ENCODE measurements at places on chromosomes 2 and 18.

- no peak for DNase-seq
Observed at GRCh38 chr2:47457268-47457667, 54.3 kb downstream of the MSH2 start.

DNA sequence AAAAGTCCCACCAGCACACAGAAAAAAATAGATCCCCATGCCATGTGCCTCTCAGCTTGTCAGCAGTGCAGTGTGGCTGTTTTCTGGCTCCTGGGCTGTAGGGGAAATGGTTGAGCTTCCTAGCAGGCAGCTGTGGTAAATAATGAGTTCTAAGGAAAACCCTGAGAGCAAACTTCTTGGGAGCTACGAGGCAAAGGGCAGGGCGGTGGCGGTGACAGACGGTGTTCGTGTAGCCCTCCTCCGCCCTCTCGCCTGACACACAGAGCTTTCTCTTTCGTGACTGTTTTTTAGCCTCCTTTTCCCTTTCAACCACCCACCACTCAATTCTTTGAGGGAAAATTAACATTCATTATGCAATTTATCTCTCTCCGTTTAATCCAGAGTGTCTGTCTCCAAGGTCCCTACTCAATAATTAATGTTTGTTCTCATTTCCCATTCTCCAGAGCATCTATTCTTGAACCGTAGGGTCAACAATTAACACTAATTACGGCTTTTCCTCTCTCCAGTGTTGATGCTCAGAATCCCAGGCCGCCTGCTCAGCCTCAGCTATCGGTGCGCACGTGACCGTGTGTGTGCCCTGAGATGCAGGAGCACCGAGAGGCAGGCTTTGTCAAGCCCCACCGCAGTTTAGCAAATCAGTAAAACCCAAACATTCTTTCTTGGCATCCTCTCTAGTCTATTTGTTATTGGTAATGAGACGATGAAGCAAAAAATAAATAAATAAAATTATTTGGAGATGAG lies 50.1 kb downstream of the KIAA2012 start:
- no peak for DNase-seq

DNA sequence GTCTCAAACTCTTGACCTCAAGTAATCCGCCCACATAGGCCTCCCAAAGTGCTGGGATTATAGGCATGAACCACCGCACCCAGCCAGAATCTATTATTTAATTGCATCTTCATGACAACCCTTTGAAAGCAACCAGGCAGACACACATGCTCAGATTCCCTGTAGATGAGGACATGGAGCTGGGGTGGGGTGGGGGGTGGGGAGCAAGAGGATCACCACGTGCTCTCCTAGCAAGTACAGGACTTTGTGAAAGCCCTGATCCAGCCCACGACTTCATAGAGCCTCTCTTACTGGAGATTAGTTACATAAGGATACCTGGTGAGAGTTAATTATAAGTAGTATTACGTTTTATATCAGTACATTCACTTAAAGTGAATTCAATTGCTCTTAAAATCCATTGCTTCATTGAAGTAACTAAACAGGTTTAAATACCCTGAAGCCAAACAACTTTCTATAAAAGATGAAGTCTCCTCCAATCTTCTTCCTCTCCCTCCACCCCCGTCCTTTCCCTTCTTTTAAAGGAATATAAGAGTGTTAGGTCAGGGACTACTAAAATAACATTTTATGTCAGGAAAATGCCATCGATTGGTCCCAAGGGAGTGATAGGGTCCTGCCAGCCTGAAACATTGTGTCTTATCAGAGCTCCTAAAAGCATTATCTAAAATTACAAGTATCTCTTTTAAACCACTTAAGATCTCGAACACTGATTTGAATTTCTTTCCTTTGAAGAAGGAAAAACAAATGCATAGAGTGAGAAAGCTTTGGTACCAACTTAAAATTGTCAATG lies 123.9 kb downstream of the EPHA4 start:
- no peak for DNase-seq

DNA sequence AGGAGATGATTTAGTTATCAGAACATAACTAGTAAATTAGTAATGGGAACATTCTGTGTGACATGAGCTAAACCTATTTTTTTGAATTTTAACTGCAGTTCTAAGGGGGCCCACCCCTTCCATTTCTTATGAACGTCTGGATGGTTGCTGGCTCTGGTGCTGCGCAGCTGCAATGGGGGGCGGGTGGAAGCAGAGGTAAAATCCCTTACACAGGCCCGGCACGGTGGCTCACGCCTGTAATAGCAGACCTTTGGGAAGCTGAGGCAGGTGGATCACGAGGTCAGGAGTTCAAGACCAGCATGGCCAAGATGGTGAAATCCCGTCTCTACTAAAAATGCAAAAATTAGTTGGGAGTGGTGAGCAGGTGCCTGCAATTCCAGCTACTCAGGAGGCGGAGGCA lies 151.5 kb downstream of the GALR1 start:
- no peak for DNase-seq

DNA sequence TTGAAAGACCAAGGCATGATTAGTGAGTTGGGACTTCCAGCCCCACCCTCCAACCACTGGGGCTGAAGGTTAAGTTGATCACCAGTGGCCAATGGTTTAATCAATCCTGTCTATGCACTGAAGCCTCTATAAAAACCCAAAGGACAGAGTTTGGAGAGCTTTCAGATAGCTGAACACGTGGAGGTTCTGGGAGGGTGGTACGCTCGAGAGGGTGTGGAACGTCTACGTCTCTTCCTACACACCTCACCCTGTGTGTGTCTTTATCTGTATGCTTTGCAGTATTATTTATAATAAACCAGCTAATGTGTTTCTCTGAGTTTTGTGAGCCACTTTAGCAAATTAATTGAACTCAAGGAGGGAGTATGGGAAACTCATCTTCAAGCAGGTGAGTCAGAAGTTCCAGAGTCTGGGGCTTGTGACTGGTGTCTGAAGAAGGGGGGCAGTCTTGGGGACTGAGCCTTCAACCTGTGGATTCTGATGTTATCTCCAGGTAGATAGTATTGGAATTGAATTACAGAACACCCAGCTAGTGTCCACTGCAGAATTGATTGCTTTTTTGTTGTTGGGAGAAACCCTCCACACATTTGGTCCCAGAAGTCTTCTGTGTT lies 20.3 kb downstream of the ACTR3 start:
- DNase-seq = no peak

DNA sequence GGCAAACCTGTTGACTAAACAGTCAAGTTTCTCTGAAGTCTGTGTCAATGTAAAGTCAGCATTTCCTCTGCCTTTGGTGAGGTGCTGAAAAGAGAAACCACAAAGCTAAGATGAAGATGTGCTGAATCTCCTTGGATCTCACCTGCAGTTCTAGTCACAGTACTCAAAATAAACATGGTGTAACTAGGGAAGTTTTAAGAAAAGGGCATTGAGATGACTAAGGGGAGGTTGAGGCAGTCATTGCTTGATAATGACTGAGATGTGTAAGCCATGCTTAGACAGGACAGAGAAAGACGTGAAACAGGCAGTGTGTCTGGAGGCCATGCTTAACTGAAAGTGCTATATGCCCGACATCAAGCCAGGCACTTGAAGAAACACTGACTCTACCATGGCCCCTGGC lies 1010.0 kb upstream of the CELF4 start:
- DNase-seq = no peak

DNA sequence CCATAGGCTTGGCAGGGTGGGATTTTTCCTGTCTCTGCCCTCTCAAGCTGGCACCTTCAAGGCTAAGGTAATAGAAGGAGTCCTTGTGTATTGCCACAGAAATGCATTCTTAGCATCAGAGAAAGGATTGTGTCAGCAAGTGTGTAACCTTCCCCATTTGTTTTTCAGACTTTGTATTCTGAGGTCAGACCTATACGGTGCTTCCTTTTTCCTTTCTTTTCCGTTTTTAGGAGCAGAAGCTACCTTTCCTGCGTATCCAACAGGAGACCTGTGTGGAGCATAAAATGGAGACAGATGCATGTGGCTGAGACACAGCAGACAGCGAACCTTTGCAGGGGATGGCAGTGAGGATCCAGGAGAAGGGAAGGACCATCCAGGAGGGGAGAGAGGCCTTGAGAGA lies 46.6 kb downstream of the ARL5A start:
- no peak for DNase-seq

GRCh38 chr2:240604291-240604938 lies 17.9 kb downstream of the CAPN10 start:
- peak; percentile 95 for DNase-seq

- DNase-seq = peak; percentile 3
Observed at GRCh38 chr2:108908713-108909070, 80.3 kb downstream of the EDAR start.

- no peak for DNase-seq
Observed at GRCh38 chr18:76488190-76488589, 6.9 kb downstream of the ZNF516 start.

DNA sequence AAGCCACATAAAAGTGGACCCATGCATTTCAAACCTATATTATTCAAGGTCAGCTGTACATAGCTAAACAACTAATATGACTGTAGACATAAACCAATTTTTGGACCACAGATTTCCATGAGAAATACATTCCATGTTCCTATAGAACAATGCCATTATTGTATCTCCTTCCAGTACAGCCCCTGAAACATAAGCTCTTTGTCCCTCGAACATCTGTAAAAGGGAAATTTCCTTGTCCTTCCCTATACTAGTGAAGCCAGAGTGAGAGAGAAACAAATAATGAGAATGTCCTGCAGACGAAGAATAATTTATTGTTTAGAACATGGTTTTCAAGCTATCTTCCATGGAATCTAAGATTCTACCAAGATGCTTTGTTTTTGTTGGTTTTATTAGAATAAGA lies 75.3 kb downstream of the GORASP2 start:
- no peak for DNase-seq

- DNase-seq = no peak
Observed at GRCh38 chr18:11025671-11026070, 123.7 kb downstream of the PIEZO2 start.

- DNase-seq = no peak
Observed at GRCh38 chr2:190765386-190766173, 115.0 kb upstream of the GLS start.

DNA sequence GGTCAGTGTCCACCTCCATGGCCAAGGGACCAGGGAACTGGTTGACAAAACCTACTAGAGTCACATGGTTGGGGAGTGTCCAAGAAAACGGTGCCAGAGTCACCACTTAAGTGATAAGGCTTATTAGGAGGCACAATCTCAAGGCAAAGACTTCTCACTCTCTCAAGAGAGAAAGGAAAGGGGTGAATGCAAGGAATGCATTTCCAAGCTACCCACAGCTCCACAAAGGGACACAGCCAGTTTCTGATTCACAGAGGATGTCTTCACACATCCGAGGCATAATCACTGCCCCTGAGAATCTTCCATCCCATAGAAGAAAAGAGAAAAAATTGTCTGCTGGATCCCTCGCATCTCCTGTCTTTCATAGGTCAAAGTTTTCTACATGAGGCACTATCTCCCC lies 269.3 kb downstream of the TNS1 start:
- no peak for DNase-seq

- no peak for DNase-seq
Observed at GRCh38 chr2:106953779-106954178, 67.8 kb upstream of the ST6GAL2 start.

DNA sequence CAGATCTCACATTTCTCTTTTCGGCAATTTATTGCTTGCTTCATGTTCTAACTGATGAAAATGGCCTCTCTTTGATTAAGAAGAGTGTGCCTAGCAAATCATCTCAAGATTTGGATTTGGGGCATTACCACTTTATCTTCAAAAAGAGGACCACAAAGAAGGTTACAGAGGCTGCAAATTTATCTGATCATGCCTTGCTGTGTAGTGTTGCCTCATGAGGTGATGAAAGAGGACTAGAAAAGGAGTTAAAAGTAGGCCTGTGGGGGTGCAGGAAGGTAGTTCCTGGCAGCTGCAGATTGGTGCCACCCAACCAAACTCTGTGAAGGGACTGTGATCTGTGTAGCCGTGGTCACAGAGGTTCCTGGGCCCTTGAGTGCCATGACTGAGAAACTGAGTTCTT lies 69.2 kb downstream of the PRELID3A start:
- no peak for DNase-seq

- DNase-seq = no peak
Observed at GRCh38 chr2:54966837-54967236, 83.4 kb downstream of the RTN4 start.

DNA sequence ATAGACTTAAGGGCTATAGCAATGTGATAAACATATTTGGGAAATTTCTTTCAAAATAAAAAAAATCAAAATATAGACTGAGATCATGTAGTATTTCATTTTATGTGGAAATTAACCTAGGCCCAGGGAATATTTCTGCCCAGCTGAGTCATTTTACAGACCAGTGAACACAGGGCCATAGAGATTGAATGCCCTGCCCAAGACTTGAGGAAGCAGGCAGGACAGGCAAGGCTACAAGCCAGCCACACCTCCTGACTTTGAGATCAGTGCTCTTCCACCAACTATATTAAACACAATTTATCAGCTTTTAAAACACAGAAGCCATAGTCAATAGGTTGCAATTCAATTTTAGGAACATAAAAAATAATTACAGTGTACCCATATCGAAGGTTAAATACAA lies 12.9 kb downstream of the CCDC148 start:
- DNase-seq = no peak

- no peak for DNase-seq
Observed at GRCh38 chr2:147934881-147935620, 85.5 kb downstream of the ORC4 start.

DNA sequence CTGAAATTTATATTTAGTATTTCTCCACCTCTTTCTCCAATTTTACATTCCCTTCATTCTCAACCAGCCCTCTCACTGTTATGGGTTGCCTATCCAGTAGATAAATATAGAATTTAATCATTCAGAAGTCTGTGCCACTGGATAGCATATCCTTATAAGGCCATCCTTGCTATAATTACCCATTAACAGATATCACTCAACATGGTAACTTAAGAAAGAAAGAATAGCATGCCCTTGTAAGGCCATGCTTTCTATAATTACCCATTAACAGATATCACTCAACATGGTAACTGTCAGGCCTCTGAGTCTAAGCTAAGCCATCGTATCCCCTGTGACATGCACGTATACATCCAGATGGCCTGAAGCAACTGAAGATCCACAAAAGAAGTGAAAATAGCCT lies 1137.4 kb upstream of the FAM98A start:
- DNase-seq = no peak

DNA sequence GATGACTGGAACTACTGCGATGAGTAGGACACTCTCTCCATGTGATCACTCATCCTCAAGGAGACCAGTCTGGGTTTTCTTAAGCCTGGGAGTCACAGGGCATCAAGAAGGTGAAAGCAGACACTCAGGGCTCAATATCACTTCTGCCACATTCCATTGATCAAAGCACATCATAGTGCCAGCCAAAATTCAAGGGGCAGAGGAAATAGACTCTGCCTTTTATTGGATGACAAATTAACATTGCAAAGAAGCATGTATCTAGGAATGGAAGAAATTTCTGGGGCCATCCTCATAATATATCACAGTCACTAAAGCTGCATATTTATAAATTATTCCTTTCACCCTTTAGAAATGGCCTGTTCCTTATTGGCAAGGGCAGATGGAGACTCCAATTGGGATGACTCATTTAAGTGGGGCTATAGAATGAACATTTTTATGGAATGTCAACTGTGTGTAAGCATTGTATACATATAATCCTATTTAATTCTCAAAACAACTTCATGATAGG lies 114.8 kb upstream of the CDC42EP3 start:
- DNase-seq = no peak

- no peak for DNase-seq
Observed at GRCh38 chr2:179201869-179202268, 62.8 kb downstream of the SESTD1 start.

Measured in iPS-NIHi11 (cell line).